Epithelial cell of esophagus (primary cell): ENCODE measurements at places on chromosomes 1 and 21.

DNA sequence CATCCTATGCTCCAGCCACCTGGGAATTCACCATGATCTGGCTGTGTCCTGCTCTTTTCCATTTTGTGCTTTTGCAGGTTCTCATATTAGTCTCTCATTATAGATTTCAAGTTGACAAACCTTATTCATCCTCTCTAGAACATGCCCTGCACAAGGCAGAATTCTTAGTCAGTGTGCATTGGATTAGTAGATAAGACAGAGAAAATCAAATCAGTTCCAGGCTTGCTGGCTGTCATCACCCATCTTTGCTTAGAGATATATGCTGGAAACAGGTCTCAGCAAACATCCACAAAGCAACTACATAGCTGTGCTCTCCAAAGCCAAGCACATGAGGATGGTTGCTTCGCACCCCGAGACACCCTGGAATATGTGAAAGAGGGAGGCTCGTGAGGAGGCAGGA is 24.8 kb downstream of the TSPAN2 start:
- DNase-seq: no peak

- DNase-seq: no peak
Observed at GRCh38 chr1:11713095-11713494, 21.6 kb downstream of the DRAXIN start.

GRCh38 chr1:108125312-108126138 is 74.6 kb downstream of the SLC25A24 start:
- DNase-seq: peak; percentile 79

- DNase-seq: no peak
Observed at GRCh38 chr1:209420276-209420675, 163.2 kb upstream of the CAMK1G start.

GRCh38 chr1:212518188-212519054 is 85.7 kb downstream of the NENF start:
- peak; percentile 45 for DNase-seq

DNA sequence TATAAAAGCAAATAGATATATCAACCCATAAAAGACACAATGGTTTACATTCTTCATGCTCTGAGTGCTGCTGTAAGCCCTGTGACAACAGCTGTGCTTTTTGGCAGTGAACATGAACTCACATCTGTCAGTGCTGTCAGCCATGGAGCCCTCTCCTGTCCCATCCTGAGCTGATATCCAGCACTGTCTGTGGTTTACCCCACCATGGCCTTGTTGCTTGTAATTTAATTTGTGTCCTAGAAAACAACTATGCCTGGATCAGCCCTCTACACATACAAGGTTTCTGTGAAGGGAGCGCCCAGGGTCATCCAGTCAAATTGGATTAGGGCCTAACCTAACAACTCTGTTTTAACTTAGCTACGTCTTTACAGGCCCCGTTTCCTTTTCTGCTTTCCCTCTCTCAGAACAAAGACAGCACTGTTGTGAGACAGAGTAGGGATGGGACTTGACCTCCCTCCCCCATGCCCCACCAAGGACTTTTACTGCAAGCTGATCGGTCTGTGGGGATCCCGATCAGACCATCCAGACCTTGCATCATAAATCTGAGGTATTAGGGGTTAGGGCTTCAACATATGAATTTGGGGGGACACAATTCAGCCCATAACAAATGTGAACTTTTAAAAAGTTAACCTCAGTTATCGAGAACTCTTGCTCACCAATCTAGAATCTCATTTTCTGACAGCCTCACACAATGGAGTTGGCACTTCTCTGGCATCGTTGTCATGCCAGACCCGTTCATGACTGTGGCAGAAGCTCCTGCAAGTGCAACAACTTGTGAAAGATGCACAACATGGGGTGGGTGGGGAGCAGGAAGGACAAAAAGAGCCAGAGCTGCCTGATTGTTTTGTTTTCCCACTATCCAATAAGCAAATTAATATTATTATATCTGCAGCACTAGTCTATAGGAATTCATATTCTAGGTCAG is 16.4 kb upstream of the SLC44A3 start:
- DNase-seq: no peak

GRCh38 chr1:70401974-70402373 is 9.1 kb upstream of the CTH start:
- no peak for DNase-seq

DNA sequence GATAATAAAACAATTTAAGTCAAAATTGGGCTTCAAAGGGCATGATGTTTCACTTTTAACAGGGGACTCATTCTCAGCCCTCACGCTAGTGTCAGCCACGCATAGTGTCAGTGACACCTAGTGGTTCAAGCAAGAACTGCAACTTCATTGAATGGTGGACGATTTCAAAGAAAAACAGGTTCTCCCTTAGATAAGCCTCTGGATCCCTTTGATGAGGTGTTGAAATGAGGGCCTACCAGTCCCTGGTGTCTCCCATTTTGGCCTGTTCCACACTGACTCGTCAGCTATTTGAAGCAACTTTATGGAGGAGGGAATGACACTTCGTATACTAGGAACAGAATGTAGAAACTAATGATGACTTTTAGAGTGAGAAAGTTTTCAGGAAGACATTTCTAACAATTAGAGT is 56.2 kb downstream of the FCRL5 start:
- DNase-seq: peak; percentile 50

DNA sequence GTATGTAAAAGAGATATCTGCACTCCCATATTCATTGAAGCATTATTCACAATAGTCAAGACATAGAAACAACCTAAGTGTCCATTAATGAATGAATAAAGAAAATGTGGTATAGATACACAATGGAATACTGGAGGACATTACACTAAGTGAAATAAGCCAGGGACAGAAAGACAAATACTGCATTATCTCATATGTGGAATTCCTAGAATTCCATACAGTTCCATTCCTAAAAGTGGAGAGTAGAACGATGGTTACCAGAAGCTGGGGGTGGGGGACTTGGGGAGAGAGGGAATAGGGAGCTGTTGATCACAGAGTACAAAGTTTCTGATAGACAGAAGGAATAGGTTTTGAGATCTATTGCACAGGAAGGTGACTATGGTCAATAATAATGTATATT is 7.4 kb downstream of the TMED5 start:
- DNase-seq: no peak

- peak; percentile 24 for DNase-seq
Observed at GRCh38 chr1:233897325-233898162, 6.9 kb upstream of the SLC35F3 start.

GRCh38 chr1:76425201-76426145 is 350.9 kb downstream of the ST6GALNAC3 start:
- peak; percentile 64 for DNase-seq

DNA sequence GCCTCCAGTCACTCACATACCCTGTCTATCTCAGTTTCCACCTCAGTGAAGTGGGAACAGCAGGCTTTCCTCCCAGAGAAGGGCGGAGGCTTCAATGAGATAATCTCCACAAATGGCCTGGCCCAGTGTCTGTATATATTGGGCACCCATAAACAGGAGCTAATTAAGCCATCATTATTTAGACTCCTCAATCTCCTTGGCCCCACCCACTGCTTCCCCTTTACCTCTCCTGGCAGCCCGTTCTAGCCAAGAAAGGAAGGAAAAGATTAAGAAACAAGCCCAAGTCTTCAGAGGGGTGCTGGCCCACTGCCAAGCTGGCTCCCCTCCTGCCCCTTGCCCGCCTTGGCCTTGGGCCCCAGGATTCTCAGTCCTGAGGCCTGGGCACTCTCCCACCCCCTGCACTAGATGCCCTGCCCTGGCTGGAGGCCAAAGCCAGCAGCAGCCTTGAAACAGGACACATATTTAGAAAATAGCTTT is 15.9 kb upstream of the EPB41 start:
- no peak for DNase-seq

DNA sequence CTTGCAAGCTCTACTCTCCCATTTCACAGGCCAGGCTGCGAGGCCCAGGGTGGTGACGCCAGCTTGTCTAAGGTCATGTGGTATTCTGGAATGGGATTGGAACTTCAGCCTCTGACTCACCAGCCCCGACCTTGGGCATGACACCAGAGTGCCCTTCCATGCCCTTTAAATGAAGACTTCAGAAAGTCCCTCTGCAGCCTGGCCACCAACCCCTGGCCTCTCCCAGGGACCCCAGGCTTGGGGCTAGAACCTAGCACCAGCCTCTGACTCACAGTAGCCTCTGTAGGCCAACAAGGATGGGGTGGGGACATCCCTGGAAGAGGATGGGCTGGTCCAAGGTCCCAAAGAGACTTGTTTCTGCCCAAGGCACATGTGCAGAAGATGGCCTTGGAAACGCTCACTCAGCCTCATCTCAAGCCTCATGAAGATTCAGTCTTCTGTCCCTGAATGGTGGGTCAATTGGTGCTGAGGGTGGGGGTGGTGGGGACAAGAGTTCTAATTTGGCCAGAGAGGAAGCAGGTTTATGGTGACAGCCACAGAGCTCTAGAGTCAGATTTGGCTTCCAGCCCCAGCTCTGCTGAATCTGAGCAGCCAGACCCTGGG is 36.1 kb upstream of the RUNX3 start:
- DNase-seq: no peak

- DNase-seq: peak; percentile 14
Observed at GRCh38 chr1:108560189-108560873, 431 bp downstream of the EEIG2 start.

DNA sequence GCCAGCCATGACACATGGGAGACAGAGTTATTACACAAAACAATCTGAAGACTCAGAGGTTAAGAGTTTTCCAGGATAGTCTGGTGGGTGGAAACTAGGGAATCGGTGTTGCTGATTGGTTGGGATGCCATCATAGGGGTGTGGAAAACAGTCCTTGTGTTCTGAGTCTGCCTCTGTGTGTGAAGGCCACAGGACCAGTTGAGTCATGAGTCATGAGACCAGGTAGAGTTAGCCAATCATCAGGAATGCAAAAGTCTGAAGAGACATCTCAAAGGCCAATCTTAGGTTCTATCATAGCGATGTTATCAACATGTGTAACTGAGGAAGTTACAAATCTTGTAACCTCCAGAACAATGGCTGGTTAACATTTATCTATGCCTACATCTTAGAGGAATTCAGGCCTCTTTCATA is 49.7 kb upstream of the NEK7 start:
- peak; percentile 66 for DNase-seq

DNA sequence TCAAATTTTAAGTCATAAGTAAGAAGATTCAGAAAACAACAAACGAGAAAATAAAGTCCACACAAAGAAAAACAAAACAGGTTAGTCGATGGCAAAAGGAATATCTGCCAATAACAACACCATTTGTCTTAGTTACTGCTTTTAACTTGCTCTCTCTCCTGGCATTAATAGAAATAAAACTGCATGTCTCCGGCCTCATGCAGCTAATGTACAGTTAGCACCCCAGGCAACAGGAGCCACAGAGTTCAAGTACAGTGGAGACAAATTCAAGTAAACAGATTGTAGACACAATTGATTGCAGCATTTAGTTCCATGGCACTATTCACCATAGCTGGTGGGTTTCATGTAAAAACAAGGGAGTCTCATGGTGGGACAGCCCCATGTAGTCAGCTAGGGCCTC is 33.5 kb downstream of the SUSD4 start:
- DNase-seq: no peak

GRCh38 chr1:155850345-155850744 is 6.7 kb downstream of the GON4L start:
- DNase-seq: no peak

DNA sequence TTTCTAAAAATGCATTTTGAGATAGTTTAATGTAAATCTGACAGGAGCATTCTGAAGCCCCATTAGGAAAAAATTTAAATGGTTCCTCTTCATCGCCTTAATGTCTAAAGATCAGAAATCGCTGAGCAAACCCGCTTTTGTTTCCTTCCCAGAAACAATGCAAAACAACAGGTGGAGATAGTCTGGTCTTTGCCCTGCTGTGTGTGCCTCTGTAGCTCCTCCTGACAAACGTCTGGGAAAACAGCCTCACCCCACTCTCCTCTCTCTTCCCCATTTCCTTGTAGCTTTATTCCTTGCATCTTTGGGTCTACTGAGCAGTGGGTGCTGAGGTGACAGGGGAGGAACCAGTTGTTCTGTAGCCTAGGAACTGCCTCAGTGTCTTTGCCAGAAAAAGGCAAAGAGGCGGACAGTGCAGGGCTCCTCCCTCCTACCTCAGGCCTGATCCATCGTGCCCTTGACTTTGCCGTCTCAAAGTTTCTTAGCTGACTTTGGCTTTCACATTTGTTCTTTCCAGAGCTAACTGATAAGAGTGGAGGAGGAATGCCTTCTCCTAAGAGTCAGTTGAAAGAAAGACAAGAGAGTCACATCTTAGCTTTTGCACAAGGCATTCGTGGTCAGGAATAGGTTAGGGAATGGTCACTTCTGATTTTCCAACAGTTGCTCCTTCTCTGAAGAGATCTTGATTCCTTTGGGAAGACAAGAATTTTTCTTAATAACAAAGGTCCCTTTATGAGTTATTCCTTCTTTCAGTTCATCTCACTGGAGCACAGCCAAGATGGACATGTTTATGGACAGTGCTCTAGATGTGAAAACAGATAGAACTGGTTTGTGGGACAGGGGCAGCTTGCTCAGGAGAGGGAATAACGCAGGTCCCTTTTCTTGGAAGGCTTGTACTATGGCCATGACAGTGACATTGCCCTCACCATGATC is 24.9 kb downstream of the SYT11 start:
- no peak for DNase-seq

GRCh38 chr1:20353836-20354235 is 63.2 kb downstream of the VWA5B1 start:
- no peak for DNase-seq

- peak; percentile 62 for DNase-seq
Observed at GRCh38 chr21:35377505-35378090, 328.5 kb upstream of the RUNX1 start.

DNA sequence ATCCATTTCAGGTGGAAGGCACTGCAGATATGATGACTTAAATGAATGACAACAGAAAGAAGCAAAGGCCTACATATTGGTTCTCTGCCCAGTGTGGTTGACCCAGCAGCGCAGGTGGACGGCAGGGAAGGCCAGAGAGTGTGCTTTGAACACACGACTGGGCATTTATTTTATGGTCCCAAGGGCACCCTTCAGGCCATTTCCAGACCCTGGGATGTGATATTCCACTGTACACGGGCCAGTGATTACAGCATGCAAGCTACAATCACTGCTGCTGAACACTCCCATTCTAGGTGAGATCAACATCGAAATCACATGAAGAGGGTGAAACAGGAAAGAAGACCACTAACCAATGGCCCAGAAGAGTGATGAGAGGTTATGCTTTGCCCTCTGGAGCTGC is 33.8 kb downstream of the PCNX2 start:
- no peak for DNase-seq

- DNase-seq: no peak
Observed at GRCh38 chr1:14061204-14061603, 361.2 kb downstream of the PRDM2 start.

DNA sequence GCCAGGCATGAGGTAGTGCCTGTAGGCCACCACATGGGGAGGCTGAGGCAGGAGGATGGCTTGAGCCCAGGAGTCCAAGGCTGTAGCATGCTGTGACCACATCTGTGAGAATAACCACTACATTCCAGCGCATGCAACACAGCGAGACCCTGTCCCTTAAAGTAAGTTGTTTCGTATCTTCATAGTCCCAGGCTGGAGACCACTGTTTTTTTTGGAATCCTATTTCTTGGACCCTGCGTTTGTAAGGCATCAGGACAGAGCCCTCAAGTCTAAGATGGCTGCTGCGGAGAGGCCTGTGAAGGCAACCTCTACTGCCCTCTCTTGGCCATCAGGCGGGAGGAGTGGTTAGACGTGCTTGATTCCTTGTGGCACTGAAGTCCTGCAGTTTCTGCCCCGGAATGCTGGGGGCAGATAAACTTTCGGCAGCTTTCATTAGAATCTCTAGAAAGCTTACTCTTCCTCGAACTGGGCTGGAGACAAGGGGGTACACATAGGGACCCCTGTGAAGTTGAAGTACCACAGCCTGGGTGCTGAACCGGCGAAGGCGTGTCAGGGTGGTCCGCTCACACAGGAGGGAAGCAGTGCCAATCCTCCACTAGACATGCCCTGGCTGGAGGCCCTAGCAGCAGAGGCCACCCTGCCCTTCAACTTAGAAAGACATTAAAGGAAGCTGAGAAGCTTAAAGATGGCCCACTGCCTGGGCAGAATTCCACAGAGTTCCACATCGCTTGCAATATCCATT is 36.6 kb downstream of the RABIF start:
- DNase-seq: peak; percentile 83
